Esophagus muscularis mucosa (tissue), 4 donors: ENCODE measurements at places on chromosomes 11 and 22. TPM values are rescaled to one million over a fixed set of nuclear protein-coding genes. Genes with fewer than 3 reads are reported as not detected.

The RGL4 gene
- total RNA-seq = not detected

- DNase-seq = no peak
Observed at GRCh38 chr22:17825876-17826550, 51.7 kb upstream of the BID start.

The RAB3IL1 gene
- 14.0 TPM for total RNA-seq

The TSPAN32 gene
- 3.5 TPM for total RNA-seq

- no peak for DNase-seq
Observed at GRCh38 chr22:50523806-50524675, 1.4 kb downstream of the SCO2 start.

DNA sequence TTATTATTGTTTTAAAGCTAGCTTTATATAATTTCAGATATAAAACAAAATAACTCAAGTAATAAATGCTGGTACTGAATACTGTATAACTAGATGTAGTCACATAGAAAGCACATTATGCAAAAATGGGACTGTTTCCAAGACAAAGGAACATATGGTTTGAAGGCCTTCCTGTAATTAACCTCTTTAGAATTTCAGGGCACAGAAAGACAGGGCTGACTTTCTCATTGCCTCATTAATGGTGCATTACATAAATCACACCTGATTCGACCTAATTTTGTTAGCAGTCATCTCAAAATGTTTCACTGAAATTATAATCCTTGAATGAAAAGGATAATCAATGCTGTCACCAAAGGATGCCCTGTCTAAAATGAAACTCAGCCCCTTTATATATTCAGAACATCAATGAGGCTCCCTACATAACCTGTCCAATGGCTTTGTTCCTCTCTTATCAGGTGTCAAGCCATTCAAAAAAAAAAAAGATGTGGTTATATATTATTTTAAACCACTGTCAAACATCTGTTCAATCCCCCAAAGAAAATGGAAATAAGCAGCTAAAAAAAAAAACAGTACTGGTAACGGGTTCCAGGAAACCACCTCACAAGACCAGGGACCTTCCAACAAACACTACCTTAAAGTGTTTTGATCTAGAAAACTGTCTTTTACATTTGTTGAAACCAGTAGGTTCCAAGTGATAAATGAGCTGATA, 77.4 kb downstream of the FAM168A start:
- no peak for DNase-seq

GRCh38 chr22:47335460-47335859, 573.0 kb downstream of the TBC1D22A start:
- peak; percentile 62 for DNase-seq

- DNase-seq = no peak
Observed at GRCh38 chr22:46679706-46680269, 58.3 kb downstream of the CERK start.

- DNase-seq = no peak
Observed at GRCh38 chr11:73070653-73071052, 71.5 kb downstream of the FCHSD2 start.

The CCDC81 gene
- 0.50 TPM for total RNA-seq

DNA sequence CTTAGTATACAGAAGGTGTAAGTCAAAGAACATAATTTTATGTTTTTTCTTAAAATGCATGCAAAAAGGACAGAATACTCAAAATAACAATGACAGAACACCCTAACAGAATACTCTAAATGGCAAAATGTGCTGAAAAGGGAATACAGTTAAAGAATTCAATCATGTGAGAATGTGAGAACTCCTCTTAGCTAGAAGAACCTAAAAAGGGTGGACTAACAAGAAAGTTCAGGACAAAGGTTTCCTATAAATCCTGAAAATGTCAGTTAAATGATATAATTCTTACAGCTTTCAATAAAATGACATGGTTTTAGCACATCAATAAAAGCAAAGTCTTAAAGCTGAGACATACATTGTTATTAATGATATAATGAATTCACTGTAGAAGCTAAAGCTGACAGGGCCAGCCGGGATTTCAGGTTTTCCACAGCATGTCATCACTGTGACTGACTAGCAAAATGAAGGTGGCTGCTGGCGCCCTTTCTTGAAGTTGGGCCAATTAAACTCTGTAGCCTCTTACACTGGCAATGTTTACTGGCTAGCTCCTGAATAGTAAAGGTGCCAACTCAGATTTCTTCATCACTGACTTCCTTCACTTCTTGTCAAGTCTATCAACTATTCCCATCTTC, 244.4 kb downstream of the TTC28 start:
- DNase-seq = no peak

- no peak for DNase-seq
Observed at GRCh38 chr11:70677232-70677916, 279.0 kb downstream of the CTTN start.

GRCh38 chr11:125224391-125225021, 60.0 kb downstream of the PKNOX2 start:
- DNase-seq = no peak

The SCGB1A1 gene
- not detected for total RNA-seq

DNA sequence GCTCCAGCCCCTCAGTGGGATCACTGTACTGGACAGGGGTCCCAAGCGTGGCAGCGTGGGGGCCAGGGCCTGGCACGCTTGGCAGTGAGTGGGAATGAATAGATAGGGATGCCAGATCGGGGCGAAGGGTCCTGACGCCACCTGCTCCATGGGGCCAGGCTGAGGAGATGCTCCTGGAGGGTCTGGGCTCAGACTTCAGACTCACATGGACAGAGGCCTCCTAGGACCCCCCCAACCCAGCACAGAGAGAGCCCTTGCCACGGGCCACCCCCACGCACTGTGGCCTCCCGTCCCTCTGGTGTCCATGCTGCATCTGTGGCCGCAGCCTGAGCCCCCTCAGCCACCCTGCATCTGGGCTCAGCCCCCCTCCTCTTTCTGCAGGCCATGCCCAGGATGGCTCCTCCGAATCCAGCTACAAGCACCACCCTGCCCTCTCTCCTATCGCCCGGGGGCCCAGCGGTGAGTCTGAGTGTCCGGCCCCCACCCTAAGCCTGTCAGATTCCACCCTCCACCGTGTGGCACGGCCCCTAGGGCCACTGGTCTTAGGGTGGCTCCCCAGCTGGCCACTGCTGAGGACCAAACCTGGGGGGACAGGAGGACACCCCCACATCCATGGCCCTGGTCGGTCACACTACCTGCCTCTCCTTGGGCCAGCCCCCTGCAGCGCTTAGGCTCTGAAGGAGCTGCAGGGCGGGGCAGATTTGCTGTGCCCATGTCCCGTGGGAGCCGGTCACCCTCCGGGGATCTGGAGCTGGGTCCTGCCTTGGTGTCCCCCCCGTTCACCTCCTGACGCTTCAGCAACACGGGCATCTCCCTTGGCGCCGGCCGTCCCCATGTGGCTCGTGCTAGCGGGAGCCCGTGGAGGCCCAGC, 2.7 kb downstream of the MUC5AC start:
- no peak for DNase-seq

The LMNTD2 gene
- total RNA-seq = 2.2 TPM
